Stimulated activated CD8-positive, alpha-beta memory T cell treated with anti-CD3 and anti-CD28 coated beads, Interleukin-15, amount 100 ng/mL, for 1 hour (primary cell): ENCODE measurements at places on chromosomes 1 and 21.

DNA sequence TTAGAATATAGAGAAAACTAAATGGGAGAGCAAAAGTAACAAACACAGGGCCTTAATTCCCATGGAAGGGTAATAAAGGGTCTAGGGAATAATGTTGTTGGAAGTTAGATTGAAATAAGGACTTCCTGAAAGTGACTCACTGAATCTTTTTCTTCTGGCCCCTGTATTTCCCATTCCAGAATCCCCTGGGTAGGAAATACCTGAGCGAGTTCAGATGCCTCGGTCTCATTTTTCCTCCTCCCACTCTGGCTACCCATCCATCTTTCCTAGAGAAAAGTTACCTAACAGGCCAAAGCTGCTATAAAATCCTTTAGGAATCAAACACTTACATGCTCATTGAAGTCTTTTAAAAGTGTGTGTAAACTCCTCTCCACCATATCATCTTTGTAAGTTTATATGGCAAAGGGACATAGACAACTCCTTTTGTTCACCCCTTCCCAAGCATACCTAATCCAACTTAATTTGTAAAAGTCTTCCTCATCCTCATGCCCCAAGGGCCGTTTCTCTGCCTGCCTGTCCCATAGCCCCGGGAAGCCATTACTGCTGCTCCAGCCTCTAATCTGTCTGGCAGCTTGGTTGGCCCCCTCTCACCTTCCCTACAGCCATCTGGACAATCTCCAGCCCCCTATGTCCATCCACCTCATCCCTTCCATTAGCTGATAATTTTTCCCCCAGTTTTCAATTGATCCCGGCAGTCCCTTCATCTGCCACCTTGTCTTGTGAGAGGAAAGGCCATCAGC is 3.3 kb upstream of the MEF2D start:
- DNase-seq = no peak

DNA sequence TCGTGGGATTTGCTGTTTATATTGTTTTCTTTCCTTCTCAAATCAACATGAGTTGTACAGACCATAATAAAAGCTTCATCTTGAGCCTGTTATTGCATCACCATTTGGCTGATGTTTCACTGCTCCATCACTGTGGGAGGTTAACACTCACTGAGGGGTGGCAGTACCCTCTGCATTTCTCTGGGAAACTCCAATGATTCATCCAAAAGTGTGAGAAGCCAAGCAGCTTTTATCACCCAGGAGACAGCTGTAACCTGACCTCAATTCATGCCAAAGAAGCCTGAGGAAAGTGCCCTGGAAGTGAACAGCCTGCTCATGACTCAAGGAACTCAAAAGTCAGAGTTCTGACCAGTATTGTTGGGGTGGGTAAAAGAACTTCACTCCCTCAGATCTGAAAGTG is 84.1 kb downstream of the GPR88 start:
- DNase-seq = no peak

DNA sequence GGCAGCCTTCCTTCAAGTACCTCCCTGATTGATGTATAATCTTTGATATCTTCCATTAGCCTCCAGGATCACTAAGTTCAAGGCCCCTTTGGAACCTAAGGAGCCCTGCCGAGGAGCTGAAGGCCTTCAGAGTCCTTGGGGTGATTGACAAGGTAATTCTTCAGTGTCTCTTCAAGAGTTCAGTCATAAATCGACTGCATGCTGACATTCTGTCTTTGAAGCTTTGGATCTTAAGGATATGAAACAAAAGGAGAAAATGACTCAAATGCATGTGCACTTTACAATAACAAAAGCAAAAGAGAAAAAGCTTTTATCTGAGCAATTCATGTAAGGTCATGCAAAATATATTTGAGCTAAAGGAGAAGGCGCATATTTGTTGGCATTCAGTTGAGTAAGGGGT is 125.3 kb downstream of the RPS6KC1 start:
- DNase-seq = no peak

DNA sequence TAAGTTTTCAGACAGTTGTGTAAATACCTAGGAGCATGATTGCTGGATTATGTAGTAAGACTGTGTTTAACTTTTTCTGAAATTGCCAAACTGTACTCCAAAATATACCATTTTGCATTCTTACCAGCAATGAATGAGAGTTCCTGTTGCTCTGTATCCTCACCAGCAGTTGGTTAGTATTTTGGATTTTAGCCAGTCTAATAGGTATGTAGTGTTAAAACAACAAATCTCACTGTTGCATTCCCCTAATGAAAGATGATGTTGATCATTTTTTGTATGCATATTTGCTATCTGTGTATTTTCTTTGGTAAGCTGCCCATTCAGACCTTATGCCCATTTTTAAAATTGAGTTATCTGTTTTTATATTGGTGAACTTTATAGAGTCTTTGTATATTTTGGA is 89.9 kb downstream of the RASAL2 start:
- no peak for DNase-seq

- no peak for DNase-seq
These were observed 185.3 kb downstream of the ZP4 start for GRCh38 chr1:237705462-237705861.

- no peak for DNase-seq
These were observed 20.2 kb downstream of the NUAK2 start for GRCh38 chr1:205301205-205301821.

GRCh38 chr1:231165371-231165770 is 3.5 kb downstream of the TRIM67 start:
- no peak for DNase-seq

DNA sequence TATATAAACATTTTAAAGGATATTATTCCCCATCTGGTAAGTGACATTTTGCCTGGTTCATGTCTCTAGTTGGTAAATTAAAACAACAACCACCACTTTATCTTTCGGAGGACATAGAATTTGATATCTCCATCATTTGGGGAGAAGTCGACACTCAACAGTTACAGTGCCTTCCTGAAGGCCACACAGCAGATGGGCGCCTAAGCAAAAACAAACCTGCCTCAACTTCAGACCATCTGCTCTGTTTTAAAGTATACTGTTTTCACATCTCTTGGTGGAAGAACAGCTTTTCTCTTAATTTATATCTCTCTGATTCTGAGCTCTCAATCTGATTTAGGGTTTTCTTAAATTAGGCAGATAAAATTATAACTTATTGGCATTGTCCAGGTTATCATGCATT is 282.2 kb downstream of the RYR2 start:
- no peak for DNase-seq

DNA sequence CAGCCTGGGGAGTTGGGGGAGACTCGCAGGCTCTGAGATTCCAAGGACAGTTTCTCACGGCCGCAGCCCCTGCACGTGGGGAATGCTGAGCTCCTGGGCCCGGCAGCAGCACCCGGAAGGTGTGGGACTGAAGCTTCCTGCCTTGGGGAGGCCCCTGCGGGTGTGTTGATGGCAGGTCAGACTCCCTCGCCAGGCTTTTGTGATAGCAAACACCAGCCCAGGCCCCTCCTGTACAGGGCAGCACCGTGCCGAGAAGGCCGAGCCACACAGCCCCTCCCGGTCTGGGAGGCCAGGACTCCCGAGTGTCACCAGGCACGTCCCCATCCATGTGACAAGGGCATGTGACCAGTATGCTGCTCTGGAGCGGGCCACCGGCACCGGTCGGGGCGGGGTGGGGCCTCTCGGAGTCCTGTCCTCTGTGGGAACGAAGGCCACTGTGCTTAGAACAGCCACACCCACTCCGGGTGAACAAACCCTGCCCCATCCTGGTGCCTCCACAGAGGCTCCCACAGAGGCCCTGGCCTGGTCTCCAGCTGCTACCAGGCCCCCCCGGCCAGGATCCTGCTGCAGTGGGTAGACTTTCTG is 31.1 kb upstream of the ARHGEF16 start:
- DNase-seq = no peak

GRCh38 chr21:29465546-29465945 is 166.8 kb downstream of the BACH1 start:
- DNase-seq = no peak

DNA sequence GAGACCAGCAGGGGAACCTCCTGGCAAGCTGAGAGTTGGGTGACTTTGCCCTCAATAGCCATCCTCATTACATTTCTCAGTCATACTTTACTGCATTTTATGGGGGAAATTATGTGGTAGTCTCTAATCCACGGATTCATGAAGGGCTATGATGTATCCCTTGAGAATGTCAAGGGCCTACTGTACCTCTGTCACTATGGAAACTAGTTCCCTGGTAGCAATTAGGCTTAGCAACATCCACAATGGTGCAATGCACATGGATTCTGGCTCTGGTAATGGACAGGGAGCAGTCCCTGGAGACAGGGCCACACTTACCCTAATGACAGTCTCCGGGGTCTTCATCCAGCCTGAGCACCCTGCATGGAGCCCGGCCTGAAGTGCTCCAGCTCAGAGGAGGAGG is 26.5 kb downstream of the LRRN2 start:
- no peak for DNase-seq

- no peak for DNase-seq
These were observed 186.1 kb upstream of the ADAMTS5 start for GRCh38 chr21:27152996-27153395.

- DNase-seq = no peak
These were observed 3.9 kb downstream of the DCST2 start for GRCh38 chr1:155029513-155030242.

- no peak for DNase-seq
These were observed 28.3 kb upstream of the KCNK2 start for GRCh38 chr1:215054266-215054665.

DNA sequence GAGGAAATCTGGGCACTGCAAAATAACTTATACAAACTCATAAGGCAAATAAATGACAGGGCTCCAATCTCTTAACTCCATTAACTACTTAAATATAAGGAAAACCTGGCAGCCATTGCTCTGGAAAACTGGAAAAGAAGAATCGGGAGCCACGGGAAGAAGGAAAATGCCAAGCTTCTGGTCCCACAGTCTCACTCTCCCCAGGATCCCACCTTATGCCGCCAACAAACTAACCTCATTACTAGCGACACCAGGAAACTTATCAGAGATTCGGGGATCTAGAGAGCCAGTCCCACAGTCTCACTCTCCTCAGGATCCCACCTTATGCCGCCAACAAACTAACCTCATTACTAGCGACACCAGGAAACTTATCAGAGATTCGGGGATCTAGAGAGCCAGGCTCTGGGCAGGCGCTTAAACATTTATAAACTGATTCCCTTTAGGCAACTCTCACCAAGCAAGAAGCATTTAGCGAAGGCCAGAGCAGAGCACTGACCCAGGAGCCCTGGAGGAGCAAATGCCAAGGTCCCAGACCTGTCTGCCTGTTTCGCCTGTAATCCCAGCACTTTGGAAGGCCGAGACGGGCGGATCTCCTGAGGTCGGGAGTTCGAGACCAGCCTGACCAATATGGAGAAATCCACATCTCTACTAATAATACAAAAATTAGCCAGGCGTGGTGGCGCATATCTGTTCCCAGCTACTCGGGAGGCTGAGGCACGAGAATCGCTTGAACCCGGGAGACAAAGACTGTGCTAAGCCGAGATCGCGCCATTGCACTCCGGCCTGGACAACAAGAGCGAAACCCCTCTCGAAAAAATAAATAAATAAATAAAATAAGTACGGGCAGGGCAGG is 720 bp downstream of the PSMB2 start:
- DNase-seq = no peak

DNA sequence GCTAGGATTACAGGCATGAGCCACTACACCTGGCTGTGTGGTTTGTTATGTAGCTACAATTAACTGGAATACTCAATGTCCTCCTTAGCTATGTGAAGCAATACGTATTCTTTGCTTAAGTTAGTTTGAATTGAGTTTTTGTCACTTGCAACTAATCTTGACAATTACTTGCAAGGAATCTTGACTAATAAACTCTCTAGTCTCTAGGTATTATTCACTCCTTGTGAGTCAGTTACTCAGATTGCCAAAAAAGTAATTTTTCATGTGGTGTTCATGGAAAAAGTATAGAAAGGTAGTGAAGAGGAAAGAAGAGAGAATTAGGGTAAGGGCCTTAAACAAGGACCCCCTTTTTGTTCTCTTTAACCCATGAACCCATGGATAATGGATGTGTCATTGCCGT is 7.6 kb upstream of the SNX27 start:
- no peak for DNase-seq
